ENCODE measurements at places on chromosomes 1 and 21.
A peak's percentile ranks its signal among the peaks of the same experiment; 100 is the strongest.

GRCh38 chr1:38418195-38419030, 371.8 kb upstream of the POU3F1 start:
- peak; percentile 64 for ATAC-seq

- peak; percentile 87 for ATAC-seq
Observed at GRCh38 chr1:31154632-31155215, 85.0 kb downstream of the NKAIN1 start.

- no peak for ATAC-seq
Observed at GRCh38 chr1:31011719-31012118, 53.8 kb downstream of the PUM1 start.

DNA sequence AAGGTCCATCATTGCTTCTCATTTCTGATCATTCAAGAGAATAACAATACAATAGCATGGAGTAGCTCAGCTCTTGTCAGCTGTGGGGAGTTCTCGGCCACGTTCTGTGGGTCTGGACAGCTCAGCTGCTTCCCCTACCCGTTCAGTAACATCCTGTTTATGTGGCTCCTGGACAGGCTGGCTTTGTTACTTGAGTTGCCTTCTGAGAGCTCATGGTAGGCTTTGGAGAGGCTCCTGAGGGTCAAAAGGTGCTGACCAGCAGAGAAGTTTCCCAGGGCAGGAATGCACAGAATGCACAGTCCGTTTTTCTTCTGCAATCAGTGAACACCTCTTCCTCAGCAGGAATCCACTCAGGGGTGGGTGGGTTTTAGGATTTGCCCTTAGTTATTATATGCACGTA, 36.0 kb downstream of the KAZN start:
- ATAC-seq: no peak

- ATAC-seq: peak; percentile 6
Observed at GRCh38 chr1:166974647-166975345, 544 bp downstream of the ILDR2 start.

GRCh38 chr1:2908081-2908480, 106.6 kb upstream of the TTC34 start:
- ATAC-seq: no peak

- ATAC-seq: peak; percentile 42
Observed at GRCh38 chr1:27049607-27050006, 37.0 kb upstream of the TENT5B start.

DNA sequence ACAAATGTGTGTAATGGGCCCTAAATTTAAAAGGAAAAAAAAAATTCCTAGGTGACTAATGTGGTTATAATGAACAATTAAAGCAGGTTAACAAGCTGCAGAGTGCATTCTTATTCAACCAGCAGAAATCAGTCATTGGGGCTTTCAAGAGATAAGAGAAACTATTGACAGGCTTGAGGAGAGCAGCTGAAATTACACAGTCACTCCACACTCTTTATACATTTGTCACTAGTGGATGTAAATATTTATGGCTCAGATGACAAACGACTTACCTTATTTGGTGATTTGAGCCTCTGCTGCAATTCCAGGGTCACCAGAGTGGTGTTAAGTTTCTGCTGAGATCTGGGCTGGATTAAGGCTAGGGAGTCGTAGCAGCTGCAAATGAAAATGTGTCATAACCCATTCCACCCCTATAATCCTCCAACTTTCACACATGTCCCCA, 896.3 kb downstream of the TTLL7 start:
- peak; percentile 91 for ATAC-seq

DNA sequence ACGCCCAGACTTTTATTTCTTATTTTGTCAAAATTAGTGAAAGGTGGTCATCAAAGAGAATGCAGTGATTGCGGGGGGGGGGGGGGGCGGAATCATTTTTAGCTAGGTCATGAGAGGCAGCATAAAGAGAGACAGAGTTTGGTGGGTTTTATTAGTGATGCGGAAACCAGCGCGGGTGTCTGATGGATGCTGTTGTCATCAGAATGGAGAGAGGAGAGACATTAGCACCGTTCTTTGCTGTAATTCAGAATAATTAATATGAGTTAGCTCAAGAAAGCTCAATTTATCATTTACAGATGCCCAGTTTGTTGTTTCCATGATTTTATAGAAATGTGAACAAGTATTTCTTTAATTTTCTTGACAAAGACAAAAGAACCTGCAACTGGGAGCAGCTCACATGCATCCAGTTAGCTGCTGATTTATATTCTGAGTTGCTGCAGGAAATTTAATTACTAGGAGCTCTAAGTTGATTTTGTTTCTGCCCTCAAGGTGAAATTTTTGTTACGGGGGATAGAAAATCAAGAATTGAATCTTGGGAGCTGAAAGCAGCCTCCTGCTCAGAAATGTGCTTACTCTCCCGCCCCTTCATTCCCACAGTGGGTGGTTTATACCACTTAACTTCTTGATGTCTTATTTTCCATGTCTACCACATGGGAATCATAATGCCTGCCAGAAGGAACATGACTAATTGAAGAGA, 133.4 kb upstream of the MAP1LC3C start:
- ATAC-seq: peak; percentile 87

DNA sequence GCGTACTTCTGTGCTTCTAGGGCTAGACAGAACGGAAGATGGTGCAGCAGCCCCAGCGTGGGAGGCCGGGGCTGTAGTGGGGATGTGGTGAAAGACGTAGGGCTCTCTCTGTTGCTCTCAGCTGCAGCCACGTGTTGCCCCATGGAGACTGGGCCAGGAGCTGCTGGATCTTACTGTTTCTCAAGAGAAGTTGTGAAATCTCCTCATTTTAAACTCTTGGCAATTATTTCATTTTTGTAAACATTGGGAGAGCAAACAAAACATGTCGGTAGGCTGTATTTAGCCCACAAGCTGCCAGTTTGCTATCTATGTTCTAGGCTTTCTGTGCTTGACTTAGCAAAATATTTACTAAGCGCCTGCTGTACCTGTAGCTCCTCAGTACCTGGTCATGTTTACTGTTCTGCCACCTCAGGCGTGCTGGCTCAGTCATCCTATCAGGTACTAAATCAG, 15.9 kb upstream of the ELOA start:
- ATAC-seq: no peak

GRCh38 chr1:180956028-180956640, 43.4 kb downstream of the KIAA1614 start:
- ATAC-seq: no peak

GRCh38 chr1:216221260-216221700, 202.0 kb downstream of the USH2A start:
- ATAC-seq: peak; percentile 93

- no peak for ATAC-seq
Observed at GRCh38 chr1:213051881-213052202, 801 bp downstream of the RPS6KC1 start.

GRCh38 chr1:184072376-184072775, 20.8 kb downstream of the TSEN15 start:
- no peak for ATAC-seq

DNA sequence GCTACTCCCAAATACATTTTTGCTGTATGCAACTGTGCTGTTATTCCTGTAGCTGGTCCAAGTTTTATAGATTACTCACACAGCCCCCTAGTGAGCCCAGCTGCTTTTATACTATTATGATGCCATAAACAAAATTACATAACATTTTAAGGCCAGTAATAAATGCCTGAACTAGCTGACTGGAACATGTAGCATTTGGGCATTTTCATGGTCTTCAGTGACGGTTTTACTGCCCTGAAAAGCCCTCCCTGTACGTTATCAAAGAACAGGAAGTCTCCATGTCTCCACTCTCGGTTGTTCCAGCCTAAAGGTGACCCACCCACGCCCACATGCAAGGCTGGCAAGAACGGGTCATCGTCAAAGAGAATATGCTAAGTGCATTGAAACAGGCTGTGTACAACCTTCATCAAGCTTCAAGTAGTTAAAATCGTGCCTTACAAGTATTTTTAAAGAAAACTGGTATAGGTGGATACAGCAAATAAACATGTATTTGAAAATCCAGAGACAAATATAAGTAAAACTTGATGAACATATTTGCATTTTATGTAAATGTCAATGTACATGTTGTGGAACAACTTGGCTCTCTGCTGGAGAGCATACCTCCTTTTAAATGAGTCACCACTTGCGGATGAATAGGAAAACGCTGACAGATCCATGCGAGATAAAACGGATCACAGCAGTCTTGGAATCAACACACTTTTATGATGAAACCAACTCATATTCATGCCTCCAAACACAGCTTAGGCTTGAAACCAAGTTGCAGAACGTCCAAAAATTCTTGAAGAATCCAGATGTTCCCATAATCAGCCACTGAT, 520.5 kb downstream of the SMYD3 start:
- ATAC-seq: no peak

- ATAC-seq: no peak
Observed at GRCh38 chr1:152768847-152769533, 6.0 kb upstream of the LCE1F start.

DNA sequence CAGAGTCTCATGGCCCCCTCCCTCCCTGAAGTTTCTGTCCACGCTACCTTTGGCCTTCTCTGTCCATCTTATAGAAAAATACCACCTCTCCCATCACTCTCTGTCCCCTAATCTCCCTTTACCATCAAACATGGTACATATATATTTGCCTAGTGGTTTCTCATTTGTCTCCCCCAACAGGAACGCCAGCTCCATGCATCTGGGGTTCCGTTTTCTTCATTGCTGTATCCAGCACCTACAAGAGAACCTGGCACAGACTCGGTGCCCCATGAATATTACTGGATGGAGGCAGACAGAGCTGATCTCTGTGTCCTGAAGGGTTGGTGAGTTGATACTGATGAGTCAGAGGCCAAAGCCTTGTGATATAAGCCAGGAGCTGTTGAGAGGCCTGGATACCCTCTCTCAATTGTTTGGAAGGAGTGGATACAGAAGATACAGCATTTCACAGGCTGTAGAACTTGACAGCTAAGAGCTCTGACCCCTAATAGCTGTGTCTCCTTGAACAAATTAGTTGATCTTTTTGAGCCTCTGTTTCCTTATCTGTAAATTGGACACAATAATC, 21.9 kb downstream of the HEYL start:
- ATAC-seq: no peak

DNA sequence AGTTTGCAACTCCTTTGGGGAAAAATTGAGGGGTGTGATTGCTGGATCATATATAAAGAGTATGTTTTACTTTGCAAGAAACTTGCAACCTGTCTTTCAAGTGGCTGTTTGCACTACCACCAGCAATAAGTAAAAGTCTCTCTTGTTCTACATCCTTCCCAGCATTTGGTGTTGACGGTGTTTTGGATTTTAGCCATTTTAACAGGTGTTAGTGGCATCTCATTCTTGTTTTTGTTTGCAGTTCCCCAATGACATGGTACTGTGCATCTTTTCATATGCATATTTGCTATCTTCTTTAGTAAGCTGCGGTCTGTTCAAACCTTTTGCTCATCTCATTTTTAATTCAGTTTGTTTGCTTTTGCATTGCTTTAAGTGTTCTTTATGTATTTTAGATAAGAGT, 535.5 kb downstream of the LRRIQ3 start:
- no peak for ATAC-seq

GRCh38 chr1:175508320-175509110, 234.9 kb downstream of the TNR start:
- ATAC-seq: no peak

DNA sequence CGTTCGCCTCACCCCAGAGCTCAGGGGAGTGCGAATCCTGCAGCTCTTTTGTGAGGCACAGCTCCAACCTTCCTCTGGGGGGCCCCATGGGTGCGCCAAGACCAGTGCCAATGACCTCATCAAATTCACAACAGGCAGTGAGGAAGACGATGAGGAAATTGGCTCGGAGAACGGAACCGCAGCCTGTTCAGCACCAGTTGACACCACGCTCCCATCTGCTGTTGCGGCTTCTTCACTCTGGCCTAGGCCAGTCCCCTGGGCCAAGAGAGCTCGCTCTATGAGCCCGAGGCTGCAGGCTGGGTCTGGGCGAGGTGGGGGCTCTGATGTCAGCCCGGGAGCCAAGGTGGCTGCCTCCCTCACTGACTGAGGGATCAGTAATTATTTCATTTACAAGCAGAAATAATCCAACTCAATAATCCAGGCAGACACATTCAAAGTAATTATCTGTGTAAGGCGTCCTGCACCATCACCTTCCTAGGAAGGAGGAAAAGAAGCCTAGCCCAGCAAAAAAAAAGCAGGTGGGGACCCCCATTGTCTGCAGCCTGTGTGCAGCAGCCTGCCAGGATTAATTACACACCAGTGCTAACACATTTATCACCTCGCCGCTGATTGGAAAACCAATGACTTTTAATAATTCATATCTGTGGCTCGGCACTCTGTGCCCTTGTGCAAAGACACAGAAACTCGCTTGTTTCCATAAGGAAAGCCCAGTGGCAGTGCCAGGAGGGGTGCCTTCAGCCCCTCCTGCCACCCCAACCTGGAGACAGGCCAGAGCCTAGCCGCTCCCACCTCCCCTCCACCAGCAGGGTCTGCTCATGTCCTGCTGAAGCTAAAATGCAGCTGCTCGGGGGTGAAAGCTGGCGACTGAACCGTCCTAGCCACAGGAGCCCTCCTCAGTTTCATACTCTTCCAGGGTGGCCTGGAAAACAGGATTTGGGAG, 1.9 kb downstream of the PLEKHA6 start:
- ATAC-seq: no peak

DNA sequence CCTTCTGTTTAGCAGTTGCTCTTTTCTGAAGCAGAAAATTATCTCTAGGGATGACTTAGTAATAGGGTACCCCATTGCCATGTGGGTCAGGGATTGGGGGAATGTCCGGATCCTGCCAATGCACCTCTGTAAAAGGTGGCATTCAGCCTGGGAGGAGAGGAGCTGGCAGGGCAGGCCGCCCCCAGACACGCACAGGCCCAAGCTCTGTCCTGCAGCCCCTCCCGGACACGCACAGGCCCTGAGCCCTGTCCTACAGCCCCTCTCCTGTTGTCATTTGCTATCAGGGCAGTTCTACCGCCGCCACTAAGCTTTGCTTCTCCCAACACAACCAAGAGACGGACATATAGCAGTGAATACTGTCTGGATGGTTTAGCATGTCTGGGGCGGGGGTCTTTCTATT, 219.1 kb downstream of the SDCCAG8 start:
- no peak for ATAC-seq

DNA sequence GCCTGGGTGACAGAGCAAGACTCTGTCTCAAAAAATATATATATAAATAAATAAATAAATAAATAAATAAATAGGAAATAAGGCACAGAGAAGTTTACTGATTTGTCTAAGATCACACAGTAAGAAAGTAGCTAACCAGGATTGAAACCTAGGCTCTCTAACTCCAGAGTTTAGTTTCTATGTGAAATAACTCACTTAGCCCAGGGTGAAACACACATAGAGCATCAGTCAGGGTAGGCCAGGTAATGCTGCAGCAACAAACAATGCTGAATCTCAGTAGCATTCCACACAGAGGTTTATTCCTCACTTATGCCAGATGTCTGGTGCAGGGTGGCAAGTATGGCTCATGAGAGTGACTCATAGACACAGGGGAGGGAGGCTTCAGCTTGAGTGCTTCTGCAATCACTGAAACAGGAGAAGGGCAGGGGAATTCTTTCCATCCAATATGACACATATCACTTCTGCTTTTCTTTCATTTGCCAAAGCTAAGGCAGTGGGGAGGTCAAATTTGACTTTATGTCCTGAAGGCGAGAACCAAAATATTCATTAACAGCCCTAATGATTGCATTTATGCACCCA, 37.1 kb upstream of the KANK4 start:
- peak; percentile 99 for ATAC-seq

GRCh38 chr21:22352088-22352487, 1353.9 kb downstream of the NCAM2 start:
- no peak for ATAC-seq

GRCh38 chr1:95012389-95012788, 60.4 kb downstream of the ALG14 start:
- no peak for ATAC-seq
